ENCODE measurements at places on chromosomes 11 and 22. TPM values are rescaled to one million over a fixed set of nuclear protein-coding genes. Genes with fewer than 3 reads are reported as not detected.

DNA sequence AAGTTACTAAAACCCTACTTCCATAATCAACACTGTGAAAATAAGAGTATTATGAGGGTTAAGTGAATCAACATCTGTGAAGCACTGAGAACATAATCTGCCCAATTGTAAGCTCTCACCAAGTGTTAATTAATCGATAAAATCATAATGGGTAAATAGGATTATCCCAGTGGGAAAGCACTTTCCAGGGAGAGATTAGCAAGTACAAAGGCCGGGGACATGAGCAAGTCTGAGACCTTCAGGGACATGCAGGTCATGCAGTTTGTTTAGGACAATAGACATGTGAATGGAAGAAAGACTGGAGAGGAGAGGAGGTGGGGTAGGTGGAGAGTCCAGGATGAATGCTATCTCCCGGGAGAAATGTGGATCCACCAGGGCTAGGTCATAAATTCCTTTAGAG is 57.8 kb upstream of the FIBIN start:
- no peaks in the 10 kb centered on the region for H3K4me1 ChIP-seq
- H3K4me3 ChIP-seq, result no peak overlapping the region
- no peaks in the 10 kb centered on the region for H3K27me3 ChIP-seq
- no peak for DNase-seq

DNA sequence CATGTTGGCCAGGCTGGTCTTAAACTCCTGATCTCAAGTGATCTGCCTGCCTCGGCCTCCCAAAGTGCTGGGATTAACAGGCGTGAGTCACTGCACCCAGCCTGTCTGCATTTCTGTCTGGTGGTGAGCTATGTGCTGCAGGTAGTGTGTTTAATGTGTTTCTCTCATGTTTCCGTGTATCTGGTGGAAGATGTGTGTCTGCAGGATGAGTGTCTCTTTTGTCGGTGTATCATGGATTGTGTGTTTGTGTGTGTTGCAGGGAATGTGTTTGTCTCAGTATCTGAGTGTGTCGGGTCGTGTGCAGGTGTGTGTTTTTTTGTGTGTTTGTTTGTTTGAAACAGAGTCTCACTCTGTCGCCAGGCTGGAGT is 16.1 kb downstream of the SCARF2 start:
- H3K36me3 ChIP-seq, result no peaks in the 10 kb centered on the region
- no peak overlapping the region for H3K4me3 ChIP-seq
- H3K27ac ChIP-seq, result no peak overlapping the region
- no peaks in the 10 kb centered on the region for H3K27me3 ChIP-seq

GRCh38 chr22:39275814-39276439 is 31.1 kb upstream of the PDGFB start:
- no peak overlapping the region for H3K27ac ChIP-seq
- H3K4me3 ChIP-seq, result no peak overlapping the region
- no peaks in the 10 kb centered on the region for H3K36me3 ChIP-seq
- no peak for DNase-seq
- peaks cover 18% of the 10 kb centered on the region for H3K4me1 ChIP-seq

- DNase-seq, result no peak
- H3K36me3 ChIP-seq, result no peaks in the 10 kb centered on the region
- H3K4me3 ChIP-seq, result no peak overlapping the region
- no peaks in the 10 kb centered on the region for H3K4me1 ChIP-seq
These were observed 213.4 kb upstream of the PITPNB start for GRCh38 chr22:28132466-28132865.

DNA sequence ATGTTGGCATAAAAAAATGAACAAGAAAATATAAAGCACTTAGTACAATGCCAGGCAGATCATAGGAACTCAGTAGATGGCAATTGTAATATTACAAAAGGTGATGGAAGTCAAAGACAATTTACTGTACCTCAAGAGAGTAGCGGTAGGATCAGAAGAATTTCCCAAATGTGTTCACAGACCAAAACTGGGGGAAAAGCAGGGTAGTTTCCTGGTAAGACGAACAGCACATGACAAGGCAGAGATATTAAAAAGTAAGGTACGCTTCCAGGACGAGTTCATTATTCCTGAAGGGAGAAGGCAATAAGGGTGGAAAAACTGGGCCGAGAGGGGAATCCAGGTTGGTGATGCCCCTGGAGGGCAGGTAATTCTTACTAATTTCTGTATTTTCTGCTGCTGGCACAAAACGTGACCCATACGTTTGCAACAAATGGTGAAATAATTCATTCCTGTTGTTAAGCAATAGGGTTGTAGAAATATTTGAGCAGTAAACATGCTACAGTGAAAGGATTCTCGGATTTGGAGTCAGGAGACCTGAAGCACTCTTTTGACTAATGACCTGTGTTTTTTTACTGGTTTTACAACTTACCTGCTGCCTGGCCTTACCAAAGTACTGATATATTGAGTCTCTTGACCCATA is 786 bp upstream of the ANKRD42 start:
- peaks cover 8% of the 10 kb centered on the region for H3K4me1 ChIP-seq
- peak overlapping the region; percentile 97 for H3K4me3 ChIP-seq
- peak overlapping the region; percentile 77 for H3K27ac ChIP-seq
- H3K27me3 ChIP-seq, result no peaks in the 10 kb centered on the region
- no peak for DNase-seq

GRCh38 chr11:289712-290620 is 1.0 kb downstream of the PGGHG start:
- no peaks in the 10 kb centered on the region for H3K36me3 ChIP-seq
- no peak overlapping the region for H3K27ac ChIP-seq
- peak; percentile 60 for DNase-seq
- peak overlapping the region; percentile 68 for H3K4me3 ChIP-seq
- H3K4me1 ChIP-seq, result no peaks in the 10 kb centered on the region

DNA sequence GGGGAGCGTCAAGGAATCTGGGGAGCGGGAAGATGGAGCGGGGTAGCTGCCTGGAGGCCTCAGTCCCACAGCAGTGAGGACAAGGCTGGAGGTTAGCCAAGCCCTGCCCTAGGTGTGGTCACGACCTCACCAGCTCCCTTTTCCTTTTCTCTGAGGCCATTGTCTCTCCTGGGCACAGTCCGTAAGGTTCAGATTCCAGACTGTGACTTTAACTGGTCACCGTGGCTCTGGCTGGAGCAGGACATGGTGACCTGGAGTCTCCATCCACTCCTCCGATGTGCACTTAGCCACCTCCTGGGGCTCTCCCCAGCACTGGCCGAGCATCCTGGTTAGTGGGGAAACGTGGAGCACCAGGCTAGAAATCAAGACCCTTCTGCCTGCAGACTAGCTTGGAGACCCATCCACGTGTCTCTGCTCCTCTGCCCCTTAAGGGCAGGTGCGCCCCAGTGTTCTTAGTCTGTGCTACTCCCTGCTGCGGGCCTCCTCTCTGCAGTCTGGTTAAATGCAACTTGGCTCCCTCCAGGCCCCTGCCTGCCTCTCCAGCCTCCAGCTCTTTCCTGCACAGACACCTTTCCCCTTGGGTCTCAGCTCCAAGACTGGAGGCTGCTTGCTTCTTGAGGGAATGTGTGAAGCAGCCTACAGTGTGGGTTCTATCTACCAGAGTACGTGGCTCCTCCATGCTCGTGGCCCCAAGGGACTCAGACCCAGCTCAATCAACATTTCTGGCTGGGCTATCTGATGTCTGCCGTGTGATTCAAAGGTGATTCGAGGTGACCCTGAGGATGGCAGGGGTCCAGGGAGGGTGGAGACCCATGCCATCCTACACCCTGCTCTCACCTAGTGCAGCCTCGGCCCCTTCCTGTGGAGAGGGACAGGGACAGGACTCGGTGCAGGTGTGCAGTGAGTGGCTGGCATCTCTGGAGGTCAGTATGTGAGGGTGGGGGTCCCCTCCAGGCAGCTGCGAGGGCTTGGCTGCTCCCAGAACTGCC is 5.2 kb downstream of the SLC25A1 start:
- no peak for DNase-seq
- peaks cover 6% of the 10 kb centered on the region for H3K27me3 ChIP-seq
- peaks cover 70% of the 10 kb centered on the region for H3K4me1 ChIP-seq
- H3K36me3 ChIP-seq, result no peaks in the 10 kb centered on the region
- peak overlapping the region; percentile 92 for H3K4me3 ChIP-seq

DNA sequence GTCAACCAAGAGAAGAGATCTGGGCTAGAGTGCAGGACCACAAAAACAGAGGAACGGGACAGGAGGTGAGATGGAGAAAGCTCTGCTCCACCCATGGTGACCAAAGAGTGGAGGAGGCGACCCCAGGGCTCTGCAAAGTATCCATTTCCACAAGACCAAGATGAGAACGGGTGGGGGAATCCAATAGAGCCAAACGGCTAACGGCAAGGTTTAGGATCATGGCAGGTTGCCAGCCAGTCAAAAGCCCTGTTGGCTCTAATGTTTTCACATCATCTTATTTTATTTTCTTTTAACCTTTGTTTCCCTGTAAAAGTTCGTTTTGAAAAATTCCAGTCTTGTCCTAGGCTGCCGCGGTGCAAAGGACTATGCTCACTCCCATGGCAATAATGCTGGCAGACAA is 52.1 kb upstream of the CHST1 start:
- no peaks in the 10 kb centered on the region for H3K36me3 ChIP-seq
- H3K27ac ChIP-seq, result no peak overlapping the region
- H3K4me3 ChIP-seq, result no peak overlapping the region
- no peaks in the 10 kb centered on the region for H3K4me1 ChIP-seq
- DNase-seq, result no peak
- no peaks in the 10 kb centered on the region for H3K27me3 ChIP-seq

DNA sequence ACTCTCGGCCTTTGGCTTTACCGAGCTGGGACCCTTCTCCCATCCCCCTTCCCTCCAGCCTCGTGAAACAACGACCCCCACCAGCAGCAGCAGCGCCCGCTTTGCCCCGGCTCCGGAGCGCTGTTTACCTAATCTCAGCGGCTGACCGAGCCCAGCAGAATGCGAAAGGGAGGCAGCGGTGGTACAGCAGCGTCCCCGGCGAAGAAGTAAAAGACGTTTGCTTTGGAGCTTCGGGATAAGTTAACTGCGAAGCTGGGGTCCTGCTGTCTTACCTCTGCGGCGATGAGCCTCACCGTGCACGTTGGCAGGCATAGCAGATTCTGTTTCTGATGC is 2.0 kb upstream of the LARGE1 start:
- H3K36me3 ChIP-seq, result no peaks in the 10 kb centered on the region
- H3K4me1 ChIP-seq, result peaks cover 19% of the 10 kb centered on the region
- no peak for DNase-seq
- H3K27ac ChIP-seq, result peak overlapping the region; percentile 88
- H3K27me3 ChIP-seq, result no peaks in the 10 kb centered on the region
- peak overlapping the region; percentile 96 for H3K4me3 ChIP-seq

DNA sequence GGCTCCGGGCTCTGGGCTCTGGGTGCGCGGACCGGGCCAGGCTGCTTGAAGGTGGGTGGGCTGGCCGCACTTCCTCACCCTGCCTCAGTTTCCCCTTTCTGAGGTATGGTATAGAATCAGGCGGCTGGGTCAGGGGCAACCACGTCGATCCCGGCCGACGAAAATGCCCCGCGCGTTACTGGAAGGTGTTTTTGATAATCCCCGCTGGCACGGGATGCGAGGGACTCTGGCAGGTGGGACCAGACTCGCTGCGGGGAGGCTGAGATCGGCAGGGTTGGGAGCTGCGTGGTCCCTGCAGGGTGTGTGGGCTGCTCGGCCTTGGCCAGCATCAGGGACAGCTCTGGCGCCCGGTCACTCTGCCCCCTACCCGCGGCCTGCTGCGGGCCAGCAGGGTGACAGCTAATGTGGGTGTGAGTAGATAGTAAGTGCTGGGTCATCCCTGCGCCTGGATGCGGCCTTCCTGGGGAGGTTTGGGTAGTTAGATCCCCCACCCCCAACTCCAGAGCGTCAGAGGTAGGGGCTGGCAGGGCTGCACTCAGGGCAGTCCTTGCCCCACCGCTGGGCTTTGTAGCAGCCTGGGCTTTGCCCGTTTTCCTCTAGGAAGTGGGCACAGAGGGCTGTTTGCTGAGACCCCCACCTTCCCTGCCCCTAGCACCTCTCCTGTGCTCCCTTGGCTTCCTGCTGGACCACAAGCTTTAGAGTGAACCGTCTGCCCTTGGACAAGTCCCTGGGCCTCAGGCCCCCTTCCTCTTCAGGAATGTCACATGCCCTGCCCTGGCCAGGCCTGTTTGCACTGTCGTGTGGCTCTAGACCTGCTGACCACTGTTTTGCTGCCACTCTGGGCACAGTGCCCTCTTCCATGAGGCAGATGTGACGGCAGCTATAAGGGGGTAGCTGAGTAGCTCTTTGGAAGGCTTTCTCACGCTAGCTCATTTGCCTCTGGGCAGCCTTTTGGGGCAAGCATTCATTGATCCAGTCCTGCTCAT is 579 bp downstream of the TANGO2 start:
- H3K27ac ChIP-seq, result peak overlapping the region; percentile 95
- peaks cover 10% of the 10 kb centered on the region for H3K36me3 ChIP-seq
- H3K4me1 ChIP-seq, result peaks cover 54% of the 10 kb centered on the region

GRCh38 chr11:13928566-13929251 is 33.8 kb upstream of the SPON1 start:
- H3K4me1 ChIP-seq, result no peaks in the 10 kb centered on the region
- no peak overlapping the region for H3K27ac ChIP-seq
- H3K4me3 ChIP-seq, result no peak overlapping the region
- H3K36me3 ChIP-seq, result no peaks in the 10 kb centered on the region
- H3K27me3 ChIP-seq, result no peaks in the 10 kb centered on the region

Gene NEU3
- total RNA-seq, result 7.7 TPM

Gene OR10A2
- not detected for total RNA-seq

Gene SCN4B
- total RNA-seq, result 16.9 TPM

All from heart left ventricle (tissue), 16 donors.